ENCODE measurements at places on chromosomes 16 and 17.

- DNase-seq: no peak
Measured at GRCh38 chr17:41013181-41013580, 4.3 kb upstream of the KRTAP3-1 start.

DNA sequence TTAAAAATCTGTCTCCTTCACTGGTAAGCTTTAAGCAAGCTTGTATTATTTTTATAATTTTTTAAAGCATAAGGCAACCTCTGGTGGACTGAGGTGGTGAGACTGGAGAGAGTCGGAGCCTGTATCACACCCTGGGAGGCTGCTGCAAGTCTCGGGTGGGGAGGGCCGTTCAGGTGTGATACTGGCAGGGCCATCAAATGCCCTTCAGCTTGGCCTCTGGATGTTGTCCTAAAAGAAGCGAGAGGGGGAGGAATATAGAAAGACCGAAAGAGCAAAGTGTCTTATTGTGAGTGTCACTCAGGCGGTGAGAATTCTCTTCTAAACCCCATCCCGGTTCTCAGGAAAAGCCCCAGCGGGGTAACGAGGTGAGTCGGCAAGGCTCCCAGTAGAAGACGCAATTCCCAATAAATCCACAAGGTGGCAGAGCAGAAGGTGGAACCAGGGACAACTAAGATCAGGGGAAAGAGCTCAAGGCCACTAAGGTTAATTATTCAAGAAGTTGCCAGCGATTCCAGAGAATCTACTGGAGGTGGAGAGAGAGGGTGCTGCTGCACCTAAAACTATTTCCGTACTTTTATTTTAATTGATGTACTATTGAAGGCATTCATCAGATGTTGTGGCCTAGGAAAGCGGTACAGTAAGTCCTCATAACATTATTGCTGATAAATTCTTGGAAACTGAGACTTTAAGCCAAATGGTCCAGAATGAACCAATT lies 14.1 kb downstream of the C17orf67 start:
- no peak for DNase-seq

- DNase-seq: no peak
Measured at GRCh38 chr17:82118815-82119380, 20.9 kb upstream of the FASN start.

DNA sequence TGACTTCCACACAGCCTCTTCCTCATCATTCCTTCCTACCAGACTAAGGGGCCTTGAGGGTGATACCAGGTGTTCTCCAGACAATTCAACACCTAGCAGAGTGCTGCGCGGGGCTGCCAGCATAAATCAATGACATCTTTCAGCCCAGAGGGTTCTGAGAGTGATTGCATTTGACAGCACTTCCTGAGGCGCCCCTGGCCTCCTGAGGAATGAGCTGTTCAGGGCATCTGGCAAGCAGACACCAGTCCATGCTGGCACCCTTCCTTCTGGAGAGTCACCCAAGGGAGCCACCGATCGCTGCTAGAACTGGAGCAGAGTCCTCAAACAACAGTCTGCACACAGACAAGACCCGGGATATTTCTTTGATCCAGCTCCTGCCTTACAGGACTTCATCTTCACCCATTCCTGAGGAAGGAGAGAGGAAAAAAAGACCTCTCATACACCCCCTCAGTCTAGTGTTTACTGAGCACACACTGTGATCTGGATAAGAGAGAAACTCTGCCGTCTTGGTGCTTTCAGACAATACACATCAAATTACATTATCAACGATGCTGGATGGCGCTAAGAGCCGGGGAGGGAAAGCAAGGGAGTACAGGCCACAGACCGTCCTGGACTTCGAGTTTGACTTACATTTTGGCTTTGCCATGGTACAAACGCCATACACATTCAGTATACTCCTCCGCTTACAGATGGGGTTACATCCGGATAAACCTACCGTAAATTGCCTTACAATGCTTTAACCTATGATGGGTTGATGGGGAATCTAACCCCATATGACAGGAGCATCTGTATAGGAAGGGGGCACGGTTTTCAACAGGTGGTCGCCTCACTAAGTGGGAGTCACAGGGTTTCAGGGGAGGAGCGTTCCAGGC lies 23.0 kb downstream of the NPTX1 start:
- DNase-seq: no peak

- DNase-seq: no peak
Measured at GRCh38 chr16:24562811-24563210, 23.4 kb downstream of the RBBP6 start.

GRCh38 chr16:48498769-48499631 lies 111.0 kb downstream of the N4BP1 start:
- DNase-seq: no peak

- no peak for DNase-seq
Measured at GRCh38 chr16:85445779-85446222, 167.3 kb upstream of the GSE1 start.

- no peak for DNase-seq
Measured at GRCh38 chr16:17328932-17329331, 141.8 kb downstream of the XYLT1 start.

GRCh38 chr17:41464682-41465081 lies 2.5 kb downstream of the KRT32 start:
- DNase-seq: no peak

GRCh38 chr17:73256220-73256619 lies 5.5 kb downstream of the CPSF4L start:
- DNase-seq: no peak

- DNase-seq: no peak
Measured at GRCh38 chr17:60422162-60422665, at the start of gene CHCT1. CHCT1 (plus strand) TSS chr17:60422489; CDS start chr17:60422593, 104 bp downstream.

DNA sequence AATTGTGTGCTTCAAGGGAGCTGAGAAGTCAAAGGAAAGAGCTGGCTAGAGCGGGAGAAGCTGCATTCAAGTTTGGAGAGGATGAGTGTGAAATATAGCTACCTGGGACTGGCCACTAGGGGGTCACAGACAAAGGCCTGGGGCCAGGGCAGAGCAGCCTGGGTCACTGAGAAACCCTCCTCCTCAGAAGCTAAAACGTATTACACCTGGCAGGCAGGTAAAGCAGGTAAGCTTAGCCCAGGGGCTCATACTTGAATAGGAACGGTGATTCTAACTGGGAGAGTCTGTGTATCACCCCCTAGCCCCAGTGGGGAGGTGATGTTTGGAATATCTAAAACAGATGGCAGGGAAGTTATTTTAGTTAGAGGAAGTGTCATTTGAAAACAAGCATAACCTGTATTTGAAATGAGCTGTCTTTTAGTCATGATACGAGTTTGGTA lies 6.8 kb downstream of the KRT37 start:
- DNase-seq: no peak

DNA sequence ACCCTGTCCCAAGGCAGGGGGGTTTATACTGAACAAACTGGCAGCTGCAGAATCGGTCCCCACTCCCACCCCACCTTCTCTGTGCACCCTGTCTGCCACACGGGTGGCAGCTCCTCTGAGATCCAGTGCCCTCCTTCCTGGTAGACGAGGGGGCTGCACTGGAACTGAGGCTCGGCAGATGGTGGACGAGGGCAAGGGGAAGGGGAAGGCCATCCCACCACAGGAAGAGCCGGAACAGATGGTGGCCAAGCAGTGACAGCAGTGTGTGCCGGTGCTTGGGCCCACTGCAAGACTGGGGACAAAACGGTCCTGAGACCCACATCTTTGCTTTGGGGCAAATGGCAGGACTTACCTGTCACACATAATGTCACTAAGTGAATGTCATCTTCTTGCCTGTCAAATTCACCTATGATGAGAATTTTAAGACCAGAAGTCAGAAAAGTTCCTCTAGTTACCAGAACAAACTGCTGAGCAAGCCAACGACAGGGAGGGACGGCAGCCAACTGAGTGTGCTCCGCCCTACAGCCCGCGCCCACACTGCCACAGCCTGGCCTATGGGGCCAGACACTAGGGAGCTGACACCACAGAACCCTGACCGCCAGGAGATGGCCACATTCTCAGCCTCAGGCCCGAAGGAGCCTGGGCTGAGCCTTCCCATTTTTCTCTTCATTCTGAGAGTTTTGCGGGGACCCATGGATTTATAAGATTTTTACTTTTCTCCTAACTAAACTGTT lies 14.4 kb downstream of the NTAN1 start:
- DNase-seq: no peak

- no peak for DNase-seq
Measured at GRCh38 chr17:75873587-75874322, 4.6 kb downstream of the TRIM47 start.

DNA sequence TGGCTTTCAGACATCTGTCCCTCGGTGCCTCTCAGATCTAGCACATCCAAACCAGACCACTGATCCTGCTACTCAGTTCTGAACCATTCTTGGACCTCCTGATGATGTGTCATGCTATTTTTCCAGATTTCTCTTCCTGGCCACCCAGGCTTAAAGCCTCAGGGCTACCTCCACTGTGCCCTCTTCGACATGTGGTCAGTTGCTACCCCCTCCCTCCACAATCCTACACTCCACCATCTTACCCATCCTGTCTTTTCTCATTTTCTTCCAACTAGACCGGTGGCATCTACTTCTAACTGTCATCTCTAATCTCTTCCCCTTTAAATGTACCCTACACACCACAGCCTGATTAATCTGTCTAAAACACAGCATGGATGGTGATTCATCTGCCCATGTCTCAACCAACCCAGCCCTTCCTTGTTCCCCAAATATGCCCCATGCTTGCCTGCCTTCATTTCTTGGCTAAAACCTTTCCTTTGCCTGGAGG lies 478.6 kb downstream of the SLC39A11 start:
- DNase-seq: no peak

DNA sequence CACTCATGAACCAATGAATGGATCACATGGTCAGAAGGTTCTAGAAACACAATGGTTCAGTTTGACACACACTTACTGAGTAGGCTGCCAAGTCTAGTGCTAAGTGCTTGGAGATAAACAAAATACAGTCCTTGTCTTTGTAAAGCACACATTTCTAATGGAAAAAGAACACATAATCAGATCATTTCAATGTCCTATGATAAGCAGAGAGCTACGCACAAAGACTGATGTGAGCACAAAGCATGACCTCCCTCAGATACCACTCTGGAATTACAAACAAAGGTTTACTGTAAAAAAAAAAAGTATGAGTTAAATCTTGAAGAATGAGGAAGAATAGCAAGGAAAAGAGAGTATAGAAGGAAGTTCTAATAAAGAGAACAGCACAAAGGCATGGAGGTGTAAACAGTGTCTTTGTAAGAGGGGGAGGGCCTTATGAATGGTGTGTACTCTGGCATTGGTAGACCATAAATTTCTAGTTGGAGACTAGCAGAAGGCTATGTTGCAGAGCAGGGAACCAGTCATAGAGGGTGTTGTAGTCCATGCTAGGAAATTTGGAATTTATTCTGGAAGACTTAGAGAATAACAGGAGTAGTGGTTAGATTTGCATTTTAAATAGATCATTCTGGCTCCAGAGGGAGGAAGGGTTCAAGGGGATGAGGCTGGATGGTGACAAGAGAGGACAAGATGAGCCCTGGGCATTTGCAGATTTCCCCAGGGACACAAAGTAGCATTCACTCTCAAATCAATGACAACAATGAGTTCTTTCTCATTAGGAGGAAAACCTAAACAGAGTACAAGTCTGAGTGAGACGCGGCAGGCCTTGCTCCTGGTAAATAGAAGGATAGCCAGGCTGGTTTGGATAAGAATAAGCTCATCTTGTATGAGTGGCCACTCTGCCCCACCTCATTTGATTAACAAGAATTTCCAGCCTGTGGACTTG lies 468.0 kb downstream of the TOX3 start:
- no peak for DNase-seq

GRCh38 chr17:42833767-42834422 lies 698 bp downstream of the PSME3 start:
- no peak for DNase-seq

DNA sequence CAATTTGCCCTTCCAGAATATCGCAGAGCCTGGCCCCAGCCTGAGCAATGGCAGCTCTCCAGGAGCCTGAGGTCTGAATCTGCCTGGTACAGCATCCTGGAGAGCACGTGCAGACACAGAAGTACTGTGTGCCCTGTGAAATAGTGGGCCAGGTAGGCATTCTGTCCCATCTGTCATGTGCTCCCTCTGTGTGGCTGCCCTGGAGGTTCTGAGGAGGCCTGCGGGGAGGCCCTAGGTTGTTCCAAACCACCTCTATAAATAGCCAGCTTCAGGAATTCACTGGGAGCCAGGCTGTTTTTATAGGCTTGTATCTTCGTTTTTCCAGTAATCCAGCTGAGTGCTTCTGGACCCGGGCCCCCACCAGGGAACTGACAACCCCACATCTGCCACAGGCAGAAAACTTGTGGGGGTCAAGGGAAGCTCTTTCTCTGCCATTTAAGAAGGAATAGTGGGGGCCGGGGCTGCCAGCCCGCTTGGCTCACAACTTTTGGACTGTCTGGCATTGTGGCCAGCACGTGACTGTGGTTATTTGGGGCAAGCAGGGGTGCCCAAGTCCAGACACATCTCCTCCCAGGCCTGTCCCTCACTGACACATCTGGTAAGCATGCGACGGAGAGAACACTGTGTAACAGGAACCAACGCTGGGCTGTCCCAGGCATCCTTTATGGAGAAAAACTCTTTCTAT lies 356.3 kb upstream of the TNRC6C start:
- DNase-seq: peak; percentile 57

DNA sequence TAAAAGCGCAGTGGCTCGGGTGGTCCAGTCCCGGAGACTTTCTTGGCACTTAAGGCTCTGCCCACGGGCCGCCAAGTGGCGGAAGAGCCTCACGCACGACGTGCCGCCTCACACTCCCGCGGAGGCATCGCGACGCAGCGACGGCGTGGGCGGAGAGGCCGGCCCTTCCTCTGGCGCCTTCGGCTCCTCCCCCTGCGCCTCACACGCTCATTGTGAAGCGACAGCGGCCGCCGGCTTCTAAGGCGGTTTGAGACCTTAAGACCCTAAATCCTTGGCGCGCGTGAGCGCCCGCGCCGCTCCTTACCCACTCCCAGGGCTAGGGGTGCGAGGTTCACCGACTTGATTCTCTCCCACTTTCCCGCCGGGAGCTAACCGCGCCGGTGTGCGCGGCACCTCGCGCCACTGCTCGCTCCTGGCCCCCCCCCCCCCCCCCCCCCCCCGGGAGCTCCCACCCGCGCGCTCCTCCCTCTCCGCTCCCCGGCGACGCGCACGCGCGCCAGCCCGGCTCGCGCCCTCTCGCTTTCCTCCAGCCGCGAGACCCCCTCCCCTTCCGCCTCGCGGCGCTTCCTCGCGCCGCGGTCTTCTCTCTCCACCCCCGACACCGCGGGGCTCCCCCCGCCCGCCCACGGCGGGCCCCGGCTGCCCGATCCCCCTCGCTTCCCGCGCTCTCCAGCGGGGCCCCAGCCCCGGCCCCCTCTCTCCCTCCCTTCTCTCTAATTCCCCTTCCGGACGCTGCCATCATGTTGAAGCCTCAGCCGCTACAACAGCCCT lies at the start of gene ATXN2L:
Gene ATXN2L (plus strand): TSS at position 480 of the 771 bp plus-strand sequence. CDS start 261 bp downstream, at position 741.
- peak; percentile 95 for DNase-seq

- no peak for DNase-seq
Measured at GRCh38 chr17:43810823-43811222, 22.1 kb downstream of the MPP3 start.

- DNase-seq: peak; percentile 74
Measured at GRCh38 chr17:57948555-57949420, 6.4 kb downstream of the CUEDC1 start.

All from smooth muscle cell of the brain vasculature (primary cell).